ENCODE measurements at places on chromosomes 7 and 10.

GRCh38 chr10:52682766-52683165, 89.8 kb downstream of the MBL2 start:
- no peak for DNase-seq

GRCh38 chr7:23607130-23607529, 9.9 kb downstream of the CCDC126 start:
- DNase-seq, result no peak

- peak; percentile 95 for DNase-seq
Measured at GRCh38 chr7:140673063-140673773, 473 bp downstream of the ADCK2 start.

DNA sequence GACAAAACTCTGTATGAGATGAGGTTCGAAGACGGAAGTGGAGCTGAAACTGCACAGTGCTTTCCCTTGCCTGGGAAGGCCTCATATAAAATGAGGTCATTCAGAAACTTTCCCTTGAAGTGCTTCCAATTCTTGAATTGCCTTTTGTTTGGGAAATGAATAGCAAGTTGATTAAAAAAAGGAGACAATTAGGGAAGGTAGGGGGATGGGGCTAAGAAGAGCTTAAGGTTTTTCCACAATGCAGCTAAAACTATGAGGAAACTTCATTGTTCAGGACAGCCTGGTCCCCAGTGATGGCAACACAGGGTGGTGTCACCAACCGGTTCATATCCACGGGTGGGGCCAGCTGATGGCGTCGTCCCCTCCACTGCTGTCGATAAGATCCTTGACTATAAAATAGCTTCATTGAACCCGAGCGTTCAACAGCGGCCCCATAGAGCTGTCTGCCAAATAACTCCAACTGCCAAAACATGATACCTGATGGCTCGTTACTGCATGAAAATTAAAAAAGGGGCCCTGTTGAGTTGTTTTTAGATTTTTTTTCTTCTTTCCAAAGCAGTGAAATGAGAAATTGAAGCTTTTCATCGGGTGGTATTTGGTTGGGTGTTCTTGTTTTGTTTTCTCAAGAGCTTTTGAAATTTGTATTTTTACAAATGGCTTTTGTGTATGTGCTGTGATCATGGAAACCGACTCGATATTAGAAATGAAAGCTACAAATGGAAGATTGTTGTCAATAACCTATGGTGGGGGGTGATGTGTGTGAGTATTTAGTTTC, 2.8 kb upstream of the CELF2 start:
- no peak for DNase-seq

GRCh38 chr7:75979759-75980429, 14.5 kb downstream of the TMEM120A start:
- DNase-seq, result no peak

GRCh38 chr7:44885394-44886317, at the start of gene PURB:
PURB (minus strand) TSS chr7:44885530; CDS start chr7:44885348, 182 bp downstream.
- DNase-seq, result peak; percentile 96

DNA sequence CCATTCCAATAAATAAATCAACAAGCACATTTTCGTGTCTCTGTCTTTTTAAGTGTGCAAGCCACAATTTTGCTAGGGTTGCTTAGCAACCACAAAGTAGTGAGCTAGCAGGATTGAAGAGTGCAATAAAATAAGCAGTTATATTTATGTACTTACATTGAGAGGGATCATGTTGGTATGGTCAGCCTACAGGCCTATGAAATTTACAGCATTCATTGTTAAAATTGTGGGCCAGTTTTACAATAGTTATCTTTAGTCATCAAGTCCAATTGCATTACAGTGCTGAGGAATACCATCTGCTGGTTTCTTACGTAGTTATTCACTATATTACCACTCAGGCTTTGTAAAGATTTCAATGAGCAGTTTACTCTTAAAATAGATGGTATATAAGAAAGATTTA, 192.5 kb upstream of the POT1 start:
- peak; percentile 86 for DNase-seq

- DNase-seq, result no peak
Measured at GRCh38 chr10:91105269-91105668, 115.2 kb upstream of the PCGF5 start.

GRCh38 chr10:123519861-123520260, 146.3 kb upstream of the GPR26 start:
- DNase-seq, result no peak

GRCh38 chr7:132508724-132509353, 67.4 kb downstream of the PLXNA4 start:
- DNase-seq, result no peak

- DNase-seq, result no peak
Measured at GRCh38 chr10:1040133-1040532, 8.8 kb downstream of the IDI1 start.

DNA sequence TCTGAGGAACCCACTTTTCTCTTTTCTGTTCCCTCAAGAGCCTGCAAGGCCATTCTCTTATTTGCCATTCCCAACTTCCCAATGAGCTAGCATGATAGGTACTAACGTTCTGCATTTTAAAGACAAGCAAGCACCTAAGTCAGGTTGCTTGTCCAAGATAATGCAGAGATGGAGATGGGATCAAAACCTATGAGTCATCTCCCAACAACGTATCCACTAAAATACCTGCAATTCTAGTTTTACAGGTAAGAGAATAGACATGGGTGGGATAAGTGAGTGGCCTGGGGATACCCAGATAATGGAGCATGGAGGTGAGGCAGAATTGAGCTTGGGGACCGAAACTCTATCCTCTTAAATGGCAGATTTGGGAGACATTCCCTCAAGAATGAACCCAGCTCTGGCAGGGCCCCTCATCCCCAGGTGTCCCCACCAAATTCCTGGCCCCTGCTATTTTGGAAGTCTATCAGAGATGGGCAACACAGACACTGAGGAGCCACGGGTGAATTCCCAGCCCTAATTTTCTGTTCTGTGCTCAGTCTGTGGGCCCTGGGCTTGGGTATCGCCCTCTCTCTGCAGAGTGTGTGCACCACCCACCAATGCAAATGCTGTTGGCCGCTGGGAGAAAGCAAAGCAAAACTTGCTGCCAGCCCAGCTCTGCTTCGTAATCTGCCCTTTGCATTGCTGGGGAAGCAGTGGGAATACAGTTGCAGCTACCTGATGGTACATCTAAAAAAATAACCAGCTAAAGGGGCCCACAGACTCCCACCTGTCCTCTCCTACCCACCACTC, 98.3 kb downstream of the KCNMA1 start:
- DNase-seq, result no peak

GRCh38 chr10:75596930-75597620, 165.7 kb downstream of the LRMDA start:
- no peak for DNase-seq

DNA sequence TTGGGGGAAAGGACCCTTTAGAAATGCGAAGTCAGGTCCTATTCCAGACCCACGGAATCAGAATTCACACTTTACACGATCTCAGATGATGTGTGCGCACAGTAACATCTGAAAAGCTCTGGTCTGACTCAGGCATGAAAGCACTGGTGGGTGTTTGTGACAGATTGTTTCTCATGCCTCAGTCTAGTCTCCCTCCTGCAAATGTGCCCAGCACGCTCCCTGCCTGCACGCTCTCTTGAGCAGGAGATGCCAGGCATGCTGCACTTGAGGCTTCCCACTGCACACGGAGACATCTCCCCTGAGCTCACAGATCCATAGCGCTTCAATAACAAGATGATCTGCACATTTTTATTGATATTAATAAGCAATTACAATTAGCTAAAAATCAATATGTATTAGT, 23.6 kb upstream of the ZNF37A start:
- DNase-seq, result no peak

DNA sequence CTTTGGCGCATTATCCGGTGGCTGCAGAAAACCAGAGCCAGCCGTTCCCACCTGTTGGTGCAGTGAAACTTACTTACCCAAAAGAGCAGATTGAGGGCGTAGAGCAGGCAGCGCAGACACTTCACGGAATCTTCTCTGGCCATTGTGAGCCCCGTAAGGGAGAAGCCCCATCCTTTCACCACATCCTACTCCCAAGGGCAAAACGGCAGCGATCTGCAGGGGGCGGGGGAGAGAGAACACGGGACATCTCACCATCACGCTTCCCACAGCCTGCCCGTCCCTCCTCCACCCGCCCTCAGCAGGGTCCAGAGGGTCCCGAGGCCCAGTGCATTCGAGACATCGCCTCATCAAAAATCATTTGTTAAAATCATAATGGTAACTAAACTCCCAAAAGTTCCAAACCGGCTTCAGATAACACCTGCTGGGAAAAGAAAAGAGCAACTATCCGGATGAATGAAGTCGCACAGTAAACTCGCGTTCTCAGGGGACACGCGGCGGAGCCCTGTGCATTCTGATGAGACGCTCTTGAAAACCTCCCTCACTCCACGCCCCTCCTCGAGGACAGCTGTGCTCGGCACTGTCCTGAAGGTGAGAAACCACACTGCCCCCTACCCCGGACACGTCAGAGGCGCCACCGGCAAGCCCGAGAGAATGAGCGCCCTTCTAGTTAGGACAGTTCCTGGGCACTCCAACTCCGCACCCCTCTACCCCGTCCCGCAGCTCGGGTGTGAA, 1.2 kb downstream of the TSPAN12 start:
- DNase-seq, result peak; percentile 64

DNA sequence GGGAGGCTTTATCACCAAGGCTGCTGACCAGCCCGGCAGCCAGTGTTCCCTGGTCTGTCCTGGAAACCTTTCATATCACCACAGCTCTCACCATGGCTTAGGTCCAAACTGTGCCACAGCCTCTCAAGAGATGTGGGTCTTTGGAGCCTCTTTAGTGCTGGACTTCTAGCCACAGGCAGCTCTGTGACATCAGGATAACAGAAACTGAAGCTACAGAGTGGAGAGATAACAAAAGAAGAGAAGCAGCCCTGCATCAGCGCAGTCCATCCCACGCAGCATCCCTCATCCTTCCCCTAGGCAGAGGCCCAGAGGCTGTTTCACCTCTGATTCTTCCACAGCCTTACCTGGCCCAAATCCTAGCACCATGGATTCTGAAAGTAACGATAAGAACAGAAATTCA, 187.9 kb upstream of the KMT2E start:
- no peak for DNase-seq

Measured in NCI-H1417 (cell line).